Activated T-cell treated with anti-CD3 and anti-CD28 coated beads, Interleukin-2, amount 50 U/mL, for 1 hour (primary cell): ENCODE measurements at places on chromosomes 16 and 17.

DNA sequence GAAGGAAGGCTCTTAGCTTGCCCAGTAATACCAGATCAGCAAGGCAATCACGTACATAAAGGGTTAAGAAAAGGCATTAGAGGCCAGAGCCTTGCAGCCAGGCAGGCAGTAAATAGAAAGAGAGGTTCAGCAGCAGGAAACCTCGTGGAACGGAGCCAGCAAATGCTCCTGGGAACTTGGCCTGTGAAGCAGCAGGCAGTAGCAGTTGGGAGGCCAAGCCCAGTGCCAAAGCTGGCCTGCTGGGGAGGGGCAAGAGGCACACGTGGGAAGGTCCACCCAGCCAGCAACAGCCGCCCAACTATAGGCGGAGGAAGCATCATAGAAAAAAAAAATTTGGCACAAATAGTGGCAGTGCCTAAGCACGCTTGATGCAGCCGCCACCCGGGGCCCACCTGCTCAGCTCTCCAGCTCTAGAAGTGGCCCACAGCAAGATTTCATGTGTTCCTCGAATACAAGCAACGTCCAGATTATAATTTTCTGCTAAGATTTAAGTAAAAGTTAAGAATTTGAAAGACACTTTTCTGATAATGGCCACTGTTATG, 2339.5 kb downstream of the TP53TG3F start:
- DNase-seq, result no peak

DNA sequence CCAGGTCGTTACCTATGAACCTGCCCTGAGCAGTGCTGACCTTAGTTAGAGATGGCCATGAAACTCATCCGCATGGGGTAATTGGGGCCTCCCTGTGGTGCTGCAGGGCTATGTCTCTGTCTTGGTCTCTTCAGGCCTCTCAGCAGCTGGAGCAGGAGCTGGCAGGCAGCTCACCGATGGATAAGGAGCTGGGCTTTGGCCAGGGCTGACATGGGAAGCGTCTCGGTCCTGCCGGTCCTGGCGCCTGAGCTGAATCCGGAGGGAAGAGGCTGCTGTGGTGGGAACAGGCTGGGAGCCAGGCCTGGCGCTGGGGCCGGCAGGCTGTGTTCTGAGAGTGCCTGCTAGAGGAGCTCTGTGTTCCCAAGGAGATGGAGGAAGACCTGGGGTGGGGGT, 10.1 kb downstream of the IL32 start:
- no peak for DNase-seq

GRCh38 chr16:67063008-67063407, 34.1 kb downstream of the CBFB start:
- DNase-seq, result no peak

DNA sequence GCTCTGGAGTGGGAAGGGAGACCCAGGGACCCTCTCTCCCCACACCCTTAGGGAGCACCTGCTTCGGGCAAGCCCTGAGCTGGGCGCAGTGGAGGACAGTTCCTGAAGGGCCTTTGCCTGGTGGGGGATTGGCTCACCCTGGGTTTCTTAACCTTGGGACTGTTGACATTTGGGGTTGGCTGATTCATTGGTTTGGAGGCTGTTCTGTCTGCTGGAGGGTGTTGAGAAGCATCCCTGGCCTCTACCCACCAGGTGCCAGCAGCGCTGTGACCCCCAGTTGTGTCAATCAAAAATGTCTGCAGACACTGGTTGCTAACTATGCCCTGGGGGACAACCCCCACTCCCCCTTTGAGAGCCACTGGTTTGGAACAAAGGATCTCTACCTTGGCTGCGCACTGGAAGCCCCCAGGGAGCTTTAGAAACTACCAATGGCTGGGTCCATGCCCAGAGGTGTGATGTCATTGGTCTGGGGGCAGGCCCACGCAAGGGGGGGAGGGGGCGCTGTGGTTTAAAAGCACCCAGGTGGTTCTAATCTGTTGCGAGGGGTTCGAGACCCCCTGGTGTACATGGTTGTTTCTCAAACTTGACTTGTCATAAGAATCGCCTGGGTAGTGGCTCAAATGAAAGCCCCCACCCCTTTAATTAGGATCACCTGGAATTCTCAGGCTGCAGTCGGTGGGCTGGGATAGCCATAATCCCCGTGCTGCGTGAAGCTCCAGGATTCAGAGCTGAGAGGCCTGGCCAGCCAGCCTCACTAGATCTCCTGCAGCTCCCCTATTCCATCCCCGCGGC, 151.9 kb upstream of the GSE1 start:
- no peak for DNase-seq

DNA sequence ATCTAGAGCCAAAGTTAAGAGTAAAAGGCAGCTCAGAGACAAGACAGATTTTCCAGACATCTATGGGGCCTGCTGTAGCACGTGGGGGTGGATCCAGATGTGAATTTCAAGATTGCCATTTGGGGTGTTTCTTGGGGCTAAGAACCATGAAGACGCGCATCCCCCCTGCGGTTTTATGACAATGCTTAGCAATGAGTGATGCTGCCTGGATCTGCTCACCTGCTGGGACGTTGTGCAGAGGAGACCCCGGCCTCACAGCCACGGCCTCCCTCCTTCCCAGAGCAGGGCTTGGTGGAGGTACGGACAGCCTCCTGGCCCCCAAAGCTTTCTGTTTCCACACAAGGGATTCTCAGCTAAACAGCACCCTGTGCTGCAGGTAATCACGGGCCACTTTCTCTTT, 151.5 kb upstream of the DYNLRB2 start:
- DNase-seq, result no peak

- peak; percentile 24 for DNase-seq
These were observed 26.0 kb upstream of the HNF1B start for GRCh38 chr17:37770631-37771518.

DNA sequence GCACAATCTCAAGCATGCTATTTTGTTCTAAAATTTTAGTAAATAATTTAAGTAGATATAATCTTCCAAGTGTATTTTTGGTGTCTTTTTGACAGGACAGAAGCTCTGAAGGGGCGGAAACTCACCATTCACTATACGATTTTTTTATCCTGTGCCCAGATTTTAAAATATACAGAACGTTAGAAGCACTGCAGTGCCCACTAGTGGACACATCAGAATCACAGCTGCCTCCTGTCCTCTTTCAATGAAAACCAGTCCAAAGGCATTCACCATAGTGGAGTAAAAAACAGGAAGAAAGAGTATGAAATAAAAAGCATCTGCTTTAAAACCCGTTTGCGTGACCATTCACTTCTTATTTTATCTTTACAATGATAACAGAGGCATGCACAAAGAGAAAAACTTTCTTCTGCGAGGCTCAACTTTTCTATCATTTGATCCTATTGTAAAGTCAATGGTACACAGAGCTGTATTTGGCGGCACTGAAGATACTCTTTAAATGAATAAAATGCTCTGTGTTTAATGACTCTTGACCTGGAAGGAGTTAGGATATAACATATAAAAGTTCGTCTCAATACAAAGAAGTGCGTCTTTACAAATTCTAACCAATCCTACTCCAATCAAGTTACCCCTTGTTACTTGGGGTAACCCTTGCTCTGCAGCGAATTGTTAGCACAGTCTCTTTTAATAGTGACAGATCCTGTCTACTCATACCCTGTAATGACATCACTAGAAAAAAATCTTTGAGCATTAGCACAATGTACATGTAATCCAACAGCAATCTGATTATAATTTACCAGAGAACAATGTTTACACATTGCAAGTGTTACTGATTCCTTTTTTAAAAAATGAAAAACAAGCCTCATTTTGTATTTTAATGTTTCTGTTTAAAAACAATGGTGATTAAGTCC, 339.8 kb upstream of the PSMD7 start:
- no peak for DNase-seq

GRCh38 chr17:7260651-7261378, 1.5 kb downstream of the CLDN7 start:
- no peak for DNase-seq

GRCh38 chr16:48603647-48604376, 6.2 kb downstream of the N4BP1 start:
- DNase-seq, result no peak

DNA sequence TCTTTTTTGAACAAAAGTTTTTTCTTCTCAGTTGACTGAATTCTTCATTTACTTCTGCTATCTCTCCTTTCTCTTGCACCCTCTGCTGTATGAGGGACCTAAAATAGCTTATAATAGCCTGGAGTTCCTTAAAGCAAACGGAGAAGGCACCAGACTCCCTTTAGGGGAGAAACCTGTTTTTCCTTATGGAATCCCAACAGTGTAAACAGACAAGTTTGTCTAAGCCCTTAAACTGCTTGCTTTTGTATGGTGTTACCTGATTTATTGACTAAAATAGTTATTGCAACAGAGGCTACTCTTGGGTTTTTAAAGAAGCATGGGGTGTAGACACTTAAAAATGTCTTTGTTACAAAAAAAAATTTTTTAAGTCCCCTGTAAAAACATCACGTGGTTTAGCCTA, 12.9 kb upstream of the TRIM25 start:
- DNase-seq, result no peak

DNA sequence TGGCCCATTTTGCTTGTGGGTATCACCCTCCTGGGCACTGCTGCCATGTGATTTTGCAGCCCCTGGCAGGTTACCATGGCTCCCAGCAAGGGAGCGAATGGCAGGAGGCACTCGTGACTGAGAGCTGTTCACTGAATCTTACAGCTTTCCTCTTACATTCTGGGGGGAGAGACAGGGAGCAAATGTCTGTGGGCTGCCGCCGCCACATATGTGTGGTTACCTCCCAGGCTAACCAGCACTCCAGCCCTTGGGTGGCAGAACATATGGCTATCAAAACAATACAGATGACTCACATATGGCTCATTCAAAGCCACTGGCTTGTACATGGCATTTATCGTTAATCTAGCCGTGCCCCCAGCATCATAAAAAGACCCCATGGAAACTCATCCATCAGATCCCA, 19.8 kb downstream of the GTF3C1 start:
- no peak for DNase-seq

- no peak for DNase-seq
These were observed 55.3 kb upstream of the ERCC4 start for GRCh38 chr16:13864689-13865088.

DNA sequence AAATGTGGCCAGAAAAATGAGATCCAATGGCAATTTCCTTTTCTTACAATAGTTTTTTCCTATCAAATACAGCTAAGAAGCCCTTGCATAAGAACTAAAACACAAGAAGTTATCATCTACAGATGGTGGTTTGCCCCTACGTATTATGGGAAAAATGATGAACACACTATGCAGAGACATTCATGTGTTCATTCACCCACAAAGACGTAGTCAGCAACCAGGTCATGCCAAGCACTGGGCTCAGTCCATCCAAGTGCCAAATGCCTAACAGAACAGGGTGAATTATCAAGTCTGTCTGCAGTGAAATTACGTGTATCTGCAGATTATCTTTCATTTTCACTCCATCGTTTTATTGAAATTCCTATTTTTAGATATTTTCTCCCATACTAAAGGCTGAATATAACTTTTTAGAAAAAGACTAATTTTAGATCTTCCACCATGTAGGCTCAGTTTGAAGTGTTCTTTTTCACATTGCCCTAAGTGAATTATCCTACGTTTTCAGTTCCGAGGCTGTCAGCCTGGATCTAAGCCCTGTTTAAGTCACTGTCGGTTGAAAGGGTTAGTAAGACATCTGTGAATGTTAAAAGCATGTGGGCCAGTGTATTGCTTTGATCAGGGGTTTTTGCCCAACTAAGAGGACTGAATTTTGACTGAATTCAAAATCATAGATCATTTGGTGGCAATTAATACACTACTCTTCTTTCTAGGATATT, 78.1 kb upstream of the DHX40 start:
- no peak for DNase-seq

- DNase-seq, result no peak
These were observed 334.3 kb upstream of the TBX2 start for GRCh38 chr17:61065263-61065773.

DNA sequence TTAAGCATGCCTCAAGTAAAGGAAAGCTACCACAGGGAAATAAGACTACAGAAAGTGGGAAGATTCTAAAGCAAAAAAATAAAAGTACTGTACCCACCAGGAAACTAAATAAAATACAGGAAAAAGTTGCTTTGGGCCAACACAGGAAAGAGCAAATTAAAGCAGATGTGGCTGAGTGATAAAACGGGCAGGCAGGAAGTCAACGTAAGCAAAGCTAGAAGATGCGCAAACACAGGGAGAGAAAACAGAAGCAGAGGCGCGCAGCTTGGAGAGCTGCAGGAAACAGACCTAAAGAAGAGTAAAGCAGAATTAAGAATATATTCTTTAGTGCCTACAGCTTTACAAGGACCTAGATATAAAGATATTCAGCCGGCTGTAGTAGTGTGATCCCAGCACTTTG, 21.7 kb downstream of the USP36 start:
- peak; percentile 55 for DNase-seq

GRCh38 chr17:2414446-2415064, 13.7 kb upstream of the MNT start:
- DNase-seq, result no peak

GRCh38 chr17:81683208-81683583, 401 bp downstream of the ARL16 start:
- DNase-seq, result no peak

- DNase-seq, result no peak
These were observed 27.6 kb upstream of the CAPN15 start for GRCh38 chr16:499924-500323.

- DNase-seq, result peak; percentile 46
These were observed 14.4 kb upstream of the CDIPT start for GRCh38 chr16:29877266-29877961.

DNA sequence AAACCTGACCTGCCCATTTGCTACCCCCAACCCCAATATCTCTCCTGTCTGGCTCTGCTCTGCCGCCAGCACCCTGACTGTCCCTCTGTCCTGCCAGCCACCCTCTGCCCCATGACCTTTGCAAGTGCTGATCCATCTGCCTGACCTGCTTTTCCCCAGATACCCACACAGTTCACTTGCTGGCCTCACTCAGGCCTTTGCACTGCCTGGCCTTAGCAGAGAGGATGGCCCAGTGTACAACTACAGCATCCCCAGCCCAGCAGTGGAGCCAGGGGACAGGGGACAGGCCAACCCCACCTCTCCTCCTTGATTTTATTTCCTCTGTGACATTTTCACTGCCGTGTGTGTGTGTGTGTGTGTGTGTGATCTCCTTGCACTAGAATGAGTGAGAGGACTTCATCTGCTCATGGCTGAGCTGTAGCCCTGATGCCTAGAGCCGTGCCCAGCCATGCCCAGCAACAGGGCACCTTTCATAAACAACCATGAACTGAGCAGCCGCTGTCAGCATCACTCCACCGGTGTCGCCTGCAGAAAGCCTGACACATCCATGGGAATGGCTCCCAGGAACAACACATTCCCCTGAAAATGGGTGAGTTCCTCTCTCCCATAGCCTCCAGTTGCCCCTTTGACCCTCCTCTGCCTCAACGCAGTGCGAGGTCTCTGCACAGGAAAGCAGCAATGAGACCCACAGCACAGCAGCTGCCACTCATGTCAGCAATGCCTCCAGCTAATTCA, 36.0 kb upstream of the RBFOX3 start:
- no peak for DNase-seq

GRCh38 chr17:2025622-2026309, 632 bp upstream of the RTN4RL1 start:
- peak; percentile 42 for DNase-seq

GRCh38 chr16:85767531-85767930, 16.6 kb upstream of the C16orf74 start:
- DNase-seq, result no peak
